Hepatocyte (in vitro differentiated cells): ENCODE measurements at places on chromosomes 1 and 21. TPM values are rescaled to one million over a fixed set of nuclear protein-coding genes. Genes with fewer than 3 reads are reported as not detected.

The C1orf115 gene
- total RNA-seq: 46.4 and 49.2 TPM in 2 replicates

The RAD54L gene
- total RNA-seq: 4.3 and 6.2 TPM in 2 replicates

The ROR1 gene
- total RNA-seq: 27.7 and 28.3 TPM in 2 replicates

DNA sequence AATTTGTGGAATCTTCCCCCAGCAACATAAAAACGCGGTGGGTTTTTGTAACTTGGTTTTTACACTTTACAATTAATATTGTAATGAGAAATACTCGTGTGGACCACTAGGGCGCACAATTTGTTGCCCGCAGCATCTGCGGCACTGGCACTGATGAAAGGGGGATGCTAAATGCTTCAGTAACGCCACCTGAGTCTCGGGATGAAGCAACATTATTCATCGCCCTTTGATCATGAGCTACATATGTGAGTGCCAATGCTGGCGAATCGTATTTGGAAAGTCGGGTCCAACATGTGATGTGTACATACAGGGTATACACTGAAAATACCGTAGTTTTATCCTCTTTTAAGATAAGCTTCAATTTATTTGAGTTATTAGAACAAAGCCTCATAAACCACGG is 34.2 kb upstream of the COX20 start:
- H3K4me3 ChIP-seq: no peak overlapping the region
- no peaks in the 10 kb centered on the region for H3K4me1 ChIP-seq
- H3K36me3 ChIP-seq: no peaks in the 10 kb centered on the region
- DNase-seq: no peak
- no peak overlapping the region for H3K27ac ChIP-seq

GRCh38 chr1:65998763-65999583 is 206.3 kb downstream of the PDE4B start:
- DNase-seq: no peak
- H3K27ac ChIP-seq: no peak overlapping the region
- no peaks in the 10 kb centered on the region for H3K36me3 ChIP-seq
- no peaks in the 10 kb centered on the region for H3K27me3 ChIP-seq

GRCh38 chr1:226980122-226980560 is 40.0 kb downstream of the COQ8A start:
- no peak overlapping the region for H3K4me3 ChIP-seq
- no peaks in the 10 kb centered on the region for H3K27me3 ChIP-seq
- no peaks in the 10 kb centered on the region for H3K36me3 ChIP-seq

DNA sequence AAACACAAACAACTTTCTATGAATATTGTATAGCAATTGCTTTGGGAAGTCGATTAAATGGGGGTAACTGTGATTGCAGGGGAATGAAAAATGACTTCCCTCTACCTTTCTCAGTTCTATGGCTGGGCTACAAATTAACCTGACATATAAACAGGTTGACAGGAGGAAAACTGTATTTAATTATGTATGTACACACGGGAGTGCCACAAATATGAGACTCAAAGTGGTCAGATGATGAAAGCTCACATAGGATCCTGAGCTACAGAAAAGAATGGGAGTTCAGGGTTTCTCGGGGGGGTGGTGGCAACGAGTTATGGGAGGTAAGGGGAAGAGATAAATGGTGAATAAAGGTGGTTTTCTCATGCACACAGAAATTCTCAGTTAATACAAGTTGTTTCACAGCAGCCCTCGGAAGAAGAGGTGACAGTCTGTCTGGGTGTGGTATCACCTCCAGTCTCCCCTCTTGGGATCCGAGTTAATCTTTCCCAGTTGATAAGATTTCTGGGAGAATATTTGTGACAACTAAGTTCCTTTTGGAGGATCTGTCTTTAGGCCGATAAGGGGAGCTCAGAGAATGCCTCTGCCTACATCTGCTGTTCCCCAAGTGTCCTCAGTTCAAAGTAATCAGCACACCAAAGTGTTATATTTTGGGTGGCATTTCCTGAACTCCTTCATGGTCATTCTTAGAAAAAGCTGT is 26.3 kb downstream of the GADD45A start:
- H3K4me3 ChIP-seq: no peak overlapping the region
- H3K27me3 ChIP-seq: no peaks in the 10 kb centered on the region
- H3K36me3 ChIP-seq: no peaks in the 10 kb centered on the region

DNA sequence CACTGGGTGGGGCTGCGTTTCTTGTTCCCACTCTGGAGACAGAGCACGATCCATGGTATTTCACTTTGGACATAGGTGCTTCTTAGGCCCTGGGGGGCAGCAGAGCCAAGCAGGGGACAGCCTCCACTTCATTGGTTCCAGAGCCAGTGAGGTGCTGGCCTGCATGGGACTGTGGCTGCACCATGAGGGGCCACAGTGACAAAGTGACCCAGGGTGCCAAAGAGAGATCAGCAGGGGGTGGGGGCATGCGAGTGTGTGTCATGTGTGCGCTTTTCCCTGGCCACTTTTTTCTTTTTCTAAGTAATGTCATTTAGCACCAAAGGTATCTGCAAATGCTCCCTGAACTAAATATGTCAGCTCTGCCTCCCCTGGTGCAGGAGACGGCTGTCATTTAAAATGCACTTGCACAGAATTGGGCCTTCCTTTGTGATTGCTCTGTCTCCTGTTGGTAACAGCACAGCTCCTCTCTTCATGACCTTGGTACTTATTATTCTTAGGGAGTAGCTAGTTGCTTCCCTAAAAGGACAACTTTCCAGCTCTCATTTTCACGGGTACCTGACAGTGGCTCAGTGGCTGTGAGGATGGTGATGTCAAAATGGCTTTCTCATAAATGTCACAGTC is 75.5 kb upstream of the VAMP3 start:
- H3K27ac ChIP-seq: no peak overlapping the region
- H3K36me3 ChIP-seq: no peaks in the 10 kb centered on the region
- H3K27me3 ChIP-seq: peaks cover 3% of the 10 kb centered on the region
- no peaks in the 10 kb centered on the region for H3K4me1 ChIP-seq
- no peak for DNase-seq
- H3K4me3 ChIP-seq: no peak overlapping the region

DNA sequence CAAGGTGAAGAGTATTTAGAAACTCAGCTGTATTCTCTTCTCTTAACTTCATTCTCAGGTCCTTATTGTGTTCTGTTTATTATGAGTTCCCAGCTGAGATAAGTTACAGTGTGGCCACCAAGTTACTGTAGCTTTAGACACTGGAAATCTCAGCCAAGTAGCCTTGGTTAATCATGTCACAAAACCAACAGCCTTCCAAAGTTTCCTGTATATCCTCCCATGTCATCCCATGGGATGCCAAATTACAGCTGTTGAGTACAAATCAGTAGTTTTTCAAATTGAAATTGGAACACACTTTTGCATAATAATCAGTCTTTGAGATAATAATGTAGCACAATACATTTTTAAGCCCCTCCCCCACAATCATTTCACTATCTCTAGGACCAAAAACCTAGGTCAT is 10.7 kb downstream of the ADAMTS5 start:
- H3K27ac ChIP-seq: no peak overlapping the region
- H3K36me3 ChIP-seq: no peaks in the 10 kb centered on the region
- no peak overlapping the region for H3K4me3 ChIP-seq
- H3K27me3 ChIP-seq: no peaks in the 10 kb centered on the region

DNA sequence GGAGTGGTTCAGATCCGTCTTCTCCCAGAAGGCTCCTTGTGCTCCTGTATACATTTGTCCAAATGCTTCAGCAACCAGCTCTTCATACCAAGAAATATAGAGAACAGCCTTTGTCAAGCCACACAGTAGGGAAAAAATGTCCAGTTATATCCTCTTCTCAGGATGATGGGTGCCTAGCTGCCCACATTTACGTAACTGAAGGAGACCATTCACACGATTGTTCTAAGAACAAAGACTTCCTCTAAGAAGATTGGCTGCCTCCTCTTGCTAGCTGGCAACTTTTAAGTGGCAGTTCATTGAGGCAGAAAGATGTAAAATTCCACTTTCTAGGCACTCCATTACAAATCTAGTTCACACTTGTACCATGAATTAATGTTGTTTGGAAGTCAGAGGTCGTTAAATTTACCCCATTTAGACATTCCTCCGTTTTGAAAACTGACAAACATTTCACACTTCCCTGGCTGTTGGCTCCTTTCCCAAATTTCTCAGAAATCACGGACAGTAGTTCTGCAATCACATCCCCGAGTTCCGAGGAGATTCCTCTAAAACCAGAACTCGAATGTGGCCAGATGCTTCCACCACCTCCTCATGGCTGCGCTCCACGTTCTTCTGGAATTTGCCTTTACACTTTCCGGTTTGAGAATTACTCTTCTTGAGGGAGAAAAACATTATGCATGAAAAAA is 45.6 kb upstream of the CSF1 start:
- H3K4me3 ChIP-seq: no peak overlapping the region
- no peak for DNase-seq
- no peaks in the 10 kb centered on the region for H3K36me3 ChIP-seq
- no peaks in the 10 kb centered on the region for H3K27me3 ChIP-seq
- H3K4me1 ChIP-seq: no peaks in the 10 kb centered on the region

DNA sequence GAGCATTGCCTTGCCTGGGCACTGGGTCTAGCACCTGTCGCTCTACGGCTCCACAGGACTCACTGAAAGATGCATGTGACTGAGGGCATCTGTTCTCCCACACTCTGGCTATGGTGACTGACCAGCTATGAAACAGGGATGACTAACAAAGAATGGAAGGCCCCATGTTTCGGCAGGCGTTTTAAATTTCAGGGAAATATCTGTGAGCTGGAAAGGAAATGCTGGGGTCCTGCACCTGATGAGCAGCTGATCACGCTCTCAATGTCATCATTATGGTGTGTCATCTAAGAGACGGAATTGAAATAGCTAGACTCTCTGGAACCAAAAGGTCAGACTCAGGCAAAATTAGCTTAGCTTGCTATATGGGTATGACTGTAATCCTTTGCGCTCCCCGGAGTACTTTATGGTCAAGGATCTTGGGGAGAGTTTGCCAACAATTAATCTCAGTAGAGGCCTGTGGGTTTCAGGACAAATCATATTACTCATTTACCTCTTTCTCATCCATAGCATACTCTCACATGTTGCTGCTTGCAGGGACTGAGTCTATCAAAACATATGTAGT is 24.5 kb upstream of the PALMD start:
- no peak for DNase-seq
- H3K4me3 ChIP-seq: no peak overlapping the region
- H3K36me3 ChIP-seq: no peaks in the 10 kb centered on the region
- H3K4me1 ChIP-seq: no peaks in the 10 kb centered on the region
- no peak overlapping the region for H3K27ac ChIP-seq
- H3K27me3 ChIP-seq: no peaks in the 10 kb centered on the region

DNA sequence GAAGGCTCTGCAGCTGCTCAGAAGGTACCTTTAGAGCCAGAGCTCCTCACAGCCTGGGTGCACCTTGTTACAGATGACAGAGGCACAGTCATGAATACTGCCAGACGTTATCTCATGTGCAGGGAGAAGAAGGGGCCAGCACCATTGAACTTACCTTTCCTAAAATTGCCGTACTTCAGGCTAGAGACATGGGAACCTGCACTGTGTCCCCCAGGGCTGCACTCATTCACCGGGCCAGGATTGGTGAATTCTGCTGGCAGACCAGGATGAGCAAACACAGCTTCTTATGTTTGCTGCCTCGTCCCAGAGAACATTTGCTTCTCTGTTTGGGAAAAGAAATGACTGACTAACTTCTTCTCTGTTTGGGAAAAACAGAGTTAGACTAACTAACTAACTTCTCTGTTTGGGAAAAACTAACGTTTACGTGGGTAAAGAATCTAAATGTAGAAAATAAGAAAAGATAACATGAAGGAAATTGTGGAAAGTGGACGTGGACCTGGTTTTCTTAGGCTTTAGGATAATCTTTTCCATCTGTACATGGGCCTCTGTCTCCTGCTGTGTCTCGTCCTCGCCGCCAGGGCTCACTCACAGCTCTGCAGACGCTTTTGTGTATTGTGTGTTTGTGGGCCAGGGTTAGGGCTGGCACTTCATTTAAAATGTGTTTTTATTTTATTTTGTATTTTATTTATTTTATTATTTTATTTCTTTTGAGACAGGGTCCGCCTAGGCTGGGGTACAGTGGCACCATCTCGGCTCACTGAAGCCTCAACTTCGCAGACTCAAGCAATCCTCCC is 9.9 kb downstream of the OBSCN start:
- no peak for DNase-seq
- no peak overlapping the region for H3K4me3 ChIP-seq
- peaks cover 5% of the 10 kb centered on the region for H3K4me1 ChIP-seq
- no peaks in the 10 kb centered on the region for H3K36me3 ChIP-seq
- H3K27me3 ChIP-seq: no peaks in the 10 kb centered on the region

DNA sequence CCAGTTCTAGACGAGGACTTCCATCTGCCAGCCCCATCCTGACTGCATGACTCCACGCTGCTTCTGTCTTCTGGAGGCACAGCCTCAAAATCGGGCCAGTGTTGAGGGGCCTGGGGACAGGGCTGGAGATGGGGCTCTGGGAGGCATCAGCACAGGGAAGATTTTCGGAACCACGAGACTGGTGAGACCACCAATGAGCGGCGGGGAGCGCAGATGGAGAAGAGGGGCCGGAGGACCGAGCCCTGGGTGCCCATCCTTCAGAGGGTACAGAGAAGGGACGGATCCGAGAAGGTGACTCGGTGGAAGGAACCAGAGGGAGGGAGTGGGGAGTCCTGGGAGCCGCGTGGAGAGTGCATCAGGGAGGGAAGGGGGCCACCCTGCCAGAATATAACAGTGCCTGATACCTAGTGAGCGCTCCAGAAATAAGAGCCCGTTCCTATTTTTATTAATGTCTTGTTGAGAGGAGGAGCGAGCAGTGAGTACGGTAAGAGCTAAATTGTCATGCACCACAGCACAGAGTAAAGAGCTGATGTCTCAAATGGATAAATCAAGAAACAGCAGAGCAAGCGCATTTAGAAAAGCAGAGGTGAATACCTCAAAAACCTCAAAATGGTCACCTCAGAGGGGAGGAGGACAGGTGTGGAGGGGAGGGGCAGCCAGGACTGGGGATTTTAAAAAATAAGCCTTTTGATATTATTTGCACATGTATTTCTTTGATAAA is 26.2 kb upstream of the KIF26B start:
- no peak for DNase-seq
- H3K27me3 ChIP-seq: peaks cover 2% of the 10 kb centered on the region
- no peaks in the 10 kb centered on the region for H3K4me1 ChIP-seq

DNA sequence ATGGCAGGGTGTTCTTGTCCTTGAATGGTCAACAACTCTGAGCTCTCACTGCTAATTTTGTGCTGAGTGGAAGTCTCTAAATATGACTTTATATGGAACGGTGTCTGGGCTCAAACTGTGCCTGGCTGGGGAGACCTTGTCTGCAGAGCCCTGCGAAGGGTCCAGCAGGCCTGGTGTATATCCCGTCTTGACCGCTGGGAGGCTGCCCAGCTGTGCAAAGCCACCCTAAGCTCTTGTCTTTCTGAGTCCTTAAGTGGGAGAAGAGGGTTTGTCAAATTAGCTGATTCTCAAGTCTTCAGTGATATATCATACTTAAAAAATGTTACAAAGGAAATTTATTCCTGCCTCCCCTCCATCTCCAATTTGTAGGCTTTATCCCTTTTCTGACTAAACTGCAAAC is 198.7 kb downstream of the KCNJ6 start:
- H3K27me3 ChIP-seq: peaks cover 10% of the 10 kb centered on the region
- H3K4me1 ChIP-seq: no peaks in the 10 kb centered on the region
- no peak overlapping the region for H3K27ac ChIP-seq
- no peak for DNase-seq
